Upper lobe of left lung (tissue), 6 donors: ENCODE measurements at places on chromosomes 16 and 17.

DNA sequence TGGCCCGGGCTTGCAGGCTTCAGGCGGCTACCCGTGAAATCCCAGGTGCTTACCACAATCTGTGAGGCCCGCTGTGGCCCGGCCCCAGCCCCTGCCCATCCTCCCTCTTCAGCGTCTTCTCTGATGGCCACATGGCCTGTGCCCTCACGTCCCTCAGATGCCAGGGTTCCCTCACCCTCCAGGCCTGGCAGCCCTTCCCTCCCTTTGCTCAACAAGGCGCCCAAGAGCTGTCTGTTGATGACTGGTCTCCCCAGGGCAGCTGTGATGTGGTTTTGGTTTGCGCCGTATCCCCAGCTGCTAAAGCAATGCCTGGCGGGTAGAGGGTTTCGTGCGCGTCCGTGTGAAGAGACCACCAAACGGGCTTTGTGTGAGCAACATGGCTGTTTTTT is 35.1 kb downstream of the PMM2 start:
- no peak for DNase-seq

- DNase-seq = no peak
Observed at GRCh38 chr16:52549011-52549692, 2.2 kb upstream of the TOX3 start.

DNA sequence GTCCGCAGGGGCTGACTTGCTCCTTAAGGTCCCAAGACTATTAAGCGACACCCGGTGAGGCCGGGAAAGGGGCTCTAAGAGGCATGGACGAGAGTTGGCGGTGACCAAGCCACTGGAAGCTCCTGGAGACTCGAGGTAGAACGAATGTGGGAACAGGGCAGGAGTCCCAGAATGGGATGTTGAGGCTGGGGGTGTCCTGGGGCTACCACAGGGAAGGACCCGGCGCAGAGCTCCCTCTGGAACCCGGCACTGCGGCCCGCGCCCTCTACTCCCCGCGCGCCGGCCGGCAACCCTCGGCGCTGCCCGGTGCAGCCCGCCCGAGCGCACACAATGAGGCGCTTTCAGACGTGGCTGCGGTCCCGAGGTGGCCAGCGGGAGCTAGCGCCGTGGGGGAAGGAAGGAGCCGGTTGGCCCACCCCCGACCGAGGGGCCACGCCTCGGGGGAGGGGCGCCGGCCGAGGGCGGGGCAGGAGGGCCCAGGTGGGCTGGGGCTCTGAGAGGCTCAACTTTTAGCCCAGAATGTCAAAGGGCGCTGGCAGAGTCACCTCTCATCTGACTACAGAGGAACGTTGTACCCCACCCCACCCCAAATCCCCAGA is at the start of gene CHST6:
Gene CHST6 (minus strand): TSS at position 366 of the 599 bp plus-strand sequence. CDS start 15,613 bp downstream, outside the sequence.
- no peak for DNase-seq

GRCh38 chr17:4815043-4815675 is 8.2 kb downstream of the PLD2 start:
- no peak for DNase-seq

DNA sequence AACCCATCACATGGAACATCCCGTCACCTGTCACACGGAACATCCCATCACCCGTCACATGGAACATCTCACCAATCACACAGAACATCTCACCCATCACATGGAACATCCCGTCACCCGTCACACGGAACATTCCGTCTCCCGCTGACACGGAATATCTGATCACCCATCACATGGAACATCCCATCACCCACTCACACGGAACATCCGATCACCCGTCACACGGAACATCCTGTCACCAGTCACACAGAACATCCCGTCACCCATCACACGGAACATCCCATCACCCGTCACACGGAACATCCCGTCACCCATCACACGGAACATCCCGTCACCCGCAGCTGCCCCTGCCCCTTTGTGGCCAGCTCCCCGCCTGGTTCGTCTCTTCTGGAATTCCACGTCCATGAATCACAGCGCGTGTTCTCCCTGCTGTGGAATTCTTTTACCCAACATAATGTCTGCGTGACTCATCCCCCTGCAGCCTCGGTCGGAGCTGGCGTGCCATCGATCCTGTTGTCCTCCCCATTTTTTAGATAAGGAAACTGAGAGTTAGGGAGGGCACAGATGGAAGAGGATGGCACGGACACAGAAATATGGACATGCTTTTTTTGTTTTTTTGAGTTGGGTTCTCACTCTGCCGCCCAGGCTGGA is 5.6 kb downstream of the CPNE7 start:
- DNase-seq = no peak

DNA sequence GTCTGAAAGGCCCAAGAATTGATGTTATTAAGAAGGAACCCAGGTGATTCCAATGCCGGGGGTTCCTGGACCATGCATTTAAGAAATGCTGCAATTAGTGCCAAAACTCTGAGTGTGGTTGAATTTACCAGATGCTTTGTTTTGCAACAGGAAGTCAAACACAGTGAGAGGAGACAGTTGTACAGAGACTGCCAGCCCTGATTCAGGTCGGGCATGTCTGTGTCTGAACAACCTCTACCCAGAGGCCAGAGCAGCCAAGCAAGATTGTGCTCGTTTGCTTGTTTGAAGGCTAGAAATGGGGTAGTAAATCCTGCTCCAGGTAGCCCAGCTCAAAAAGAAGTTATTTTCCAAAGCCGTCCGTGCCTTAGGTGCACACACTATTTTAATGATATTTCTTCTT is 412.4 kb upstream of the ERCC4 start:
- DNase-seq = no peak

DNA sequence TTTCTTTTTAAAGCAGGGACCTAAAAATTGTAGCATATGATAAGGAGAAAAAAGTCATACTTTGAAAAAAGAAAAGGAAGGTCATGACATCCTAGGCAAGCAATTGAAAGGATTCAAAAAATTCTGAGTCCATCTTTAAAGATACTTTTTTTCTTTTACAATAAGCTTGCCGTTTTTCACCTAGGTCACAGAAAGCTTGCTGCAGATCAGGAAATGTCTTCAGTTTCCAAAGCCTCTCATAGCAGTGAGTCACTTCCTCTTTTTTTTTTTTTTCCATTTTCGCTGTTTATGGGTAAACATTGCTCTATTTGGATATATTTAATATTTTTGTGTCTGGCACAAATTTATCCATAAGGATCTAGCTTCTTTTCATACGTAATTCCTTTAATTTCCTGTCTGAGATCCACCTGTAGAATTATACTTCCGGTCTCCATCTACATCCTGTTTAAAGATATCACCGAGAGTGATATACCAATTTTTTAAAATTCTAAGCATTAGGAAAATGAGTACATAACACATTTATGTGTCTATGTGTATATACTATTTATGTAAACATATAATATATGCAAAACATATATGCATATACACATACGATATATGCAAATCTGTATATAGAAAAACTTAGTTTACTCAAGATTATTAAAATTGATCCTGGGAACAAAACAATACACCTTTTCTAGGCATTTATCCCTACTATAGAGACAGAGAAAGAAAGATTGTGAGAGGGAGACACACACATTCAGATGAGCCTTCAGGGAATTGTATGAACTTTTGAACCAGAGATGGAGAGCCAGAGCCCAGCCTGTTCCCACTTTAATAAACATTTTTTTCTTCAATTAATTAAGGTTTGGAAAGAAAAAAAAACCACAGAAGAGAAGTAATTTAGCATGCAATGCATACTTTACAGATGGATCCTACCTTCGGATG is 134.4 kb downstream of the SKAP1 start:
- DNase-seq = no peak

DNA sequence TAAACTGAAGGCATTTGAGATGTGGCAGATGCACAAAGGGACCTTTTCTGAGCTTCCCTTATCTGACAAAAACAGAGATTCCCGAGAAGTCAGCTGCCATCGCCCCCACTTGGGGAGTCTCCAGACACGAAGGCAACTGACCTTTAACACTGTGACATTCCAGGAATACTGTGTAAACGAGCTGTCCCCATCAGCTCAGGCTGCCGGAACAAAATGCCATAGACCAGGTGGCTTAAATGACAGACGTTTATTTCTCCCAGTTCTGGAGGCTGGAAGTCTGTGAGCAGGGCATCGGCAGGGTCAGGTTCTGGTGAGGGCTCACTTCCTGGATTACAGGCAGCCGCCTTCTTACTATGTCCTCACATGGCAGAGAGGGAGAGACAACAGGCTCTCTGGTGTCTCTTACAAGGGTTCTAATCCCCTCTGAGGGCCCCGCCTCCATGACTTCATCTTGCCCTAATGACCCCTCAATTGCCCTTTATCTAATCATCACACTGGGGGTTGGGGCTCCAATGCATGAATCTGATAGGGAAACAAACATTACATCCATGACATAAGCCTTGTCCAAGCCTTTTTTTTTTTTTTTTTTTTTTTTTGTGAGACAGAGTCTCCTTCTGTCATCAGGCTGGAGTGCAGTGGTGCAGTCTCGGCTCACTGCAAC is 178.5 kb upstream of the RPL38 start:
- DNase-seq = no peak

- no peak for DNase-seq
Observed at GRCh38 chr16:88678224-88678979, 7.9 kb downstream of the SNAI3 start.
